ENCODE measurements at places on chromosomes 12 and 14. TPM values are rescaled to one million over a fixed set of nuclear protein-coding genes. Genes with fewer than 3 reads are reported as not detected.

The KRT8 gene
- total RNA-seq: 0.67 TPM

The ESPL1 gene
- 77.2 TPM for total RNA-seq

The CCNK gene
- 90.4 TPM for total RNA-seq

The AGAP2 gene
- total RNA-seq: 34.0 TPM

DNA sequence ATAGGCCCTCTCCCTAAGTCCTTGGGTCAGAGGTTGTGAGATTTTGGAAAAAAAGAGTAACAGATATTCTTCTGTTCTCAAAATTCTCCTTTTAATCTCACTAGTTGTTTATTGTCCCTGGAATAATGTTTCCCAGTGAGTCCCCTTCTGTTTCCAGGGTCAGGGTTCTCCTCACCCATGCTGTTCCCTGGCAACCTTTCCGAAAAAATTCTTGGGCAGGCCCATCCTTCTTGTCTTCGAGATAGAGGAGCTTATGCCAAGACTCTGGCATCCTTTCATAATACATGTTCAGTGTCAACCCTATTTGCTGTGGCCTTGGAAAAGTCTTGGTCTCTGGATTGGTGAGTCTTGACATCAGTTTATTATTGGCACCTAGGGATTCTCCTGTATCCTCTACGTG is 212.4 kb upstream of the FAR2 start:
- no peaks in the 10 kb centered on the region for H3K4me1 ChIP-seq
- H3K27me3 ChIP-seq: no peaks in the 10 kb centered on the region
- H3K4me3 ChIP-seq: no peak overlapping the region

- DNase-seq: no peak
These were observed 33.3 kb downstream of the ATP2A2 start for GRCh38 chr12:110314308-110314707.

GRCh38 chr12:68581926-68582325 is 28.8 kb upstream of the RAP1B start:
- H3K4me3 ChIP-seq: no peak overlapping the region
- H3K36me3 ChIP-seq: no peaks in the 10 kb centered on the region
- H3K4me1 ChIP-seq: peaks cover 21% of the 10 kb centered on the region
- no peaks in the 10 kb centered on the region for H3K27me3 ChIP-seq

- H3K4me3 ChIP-seq: no peak overlapping the region
- DNase-seq: no peak
These were observed 48.9 kb downstream of the KIF26A start for GRCh38 chr14:104187121-104187889.

GRCh38 chr14:51677266-51677665 is 25.6 kb downstream of the FRMD6 start:
- no peak overlapping the region for H3K4me3 ChIP-seq
- H3K27ac ChIP-seq: no peak overlapping the region
- no peaks in the 10 kb centered on the region for H3K36me3 ChIP-seq
- DNase-seq: no peak

DNA sequence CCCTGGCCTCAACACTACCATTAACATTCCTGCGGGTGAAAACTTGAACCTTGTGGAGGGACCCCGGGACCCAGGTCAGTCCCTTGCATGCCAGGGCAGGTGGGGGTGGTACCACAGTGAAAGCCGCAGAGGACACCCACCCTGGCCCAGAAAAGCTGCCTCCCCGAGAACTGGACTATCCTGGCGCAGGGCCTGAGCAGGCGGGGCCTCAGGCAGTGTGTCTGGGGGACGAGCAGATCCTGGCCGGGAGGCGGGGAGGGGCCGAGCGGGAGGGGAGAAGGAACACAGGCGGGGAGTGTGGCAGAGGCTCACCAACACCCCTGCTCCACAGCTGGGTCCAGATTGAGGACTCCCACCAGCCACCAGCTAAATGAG is 10.0 kb downstream of the AHNAK2 start:
- peaks cover 7% of the 10 kb centered on the region for H3K27me3 ChIP-seq
- H3K27ac ChIP-seq: no peak overlapping the region
- H3K36me3 ChIP-seq: no peaks in the 10 kb centered on the region
- DNase-seq: no peak

- H3K4me3 ChIP-seq: no peak overlapping the region
- H3K4me1 ChIP-seq: no peaks in the 10 kb centered on the region
- DNase-seq: no peak
- H3K27ac ChIP-seq: no peak overlapping the region
These were observed 20.8 kb downstream of the CFAP251 start for GRCh38 chr12:121939186-121939585.

DNA sequence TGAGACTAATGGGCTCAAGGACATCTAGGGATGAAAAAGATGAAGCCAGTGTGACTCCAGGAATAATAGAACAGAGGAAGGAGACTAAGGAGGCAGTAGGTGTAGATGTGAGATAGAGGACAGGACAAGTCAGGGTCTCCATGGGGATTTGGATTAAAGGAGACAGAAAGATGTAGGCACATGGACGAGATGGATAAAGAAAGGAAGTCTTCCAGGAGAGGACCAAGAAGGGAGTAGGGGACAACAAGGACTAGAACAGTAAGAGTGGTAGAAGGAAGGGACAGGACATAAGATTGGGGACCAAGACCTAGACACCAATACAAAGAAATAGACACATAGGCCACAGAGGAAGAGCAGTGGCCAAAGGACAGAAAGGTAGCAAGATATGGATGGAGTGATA is 7.1 kb upstream of the PCK2 start:
- DNase-seq: no peak
- peaks cover 4% of the 10 kb centered on the region for H3K4me1 ChIP-seq

All from activated CD4-positive, alpha-beta memory T cell treated with anti-CD3 and anti-CD28 coated beads for 36 hours (primary cell).